ENCODE measurements at places on chromosomes 12 and 14.

GRCh38 chr14:75752086-75752485 is 91.0 kb downstream of the TTLL5 start:
- no peak for DNase-seq

- DNase-seq, result no peak
Observed at GRCh38 chr14:93018366-93018765, 95.4 kb downstream of the CHGA start.

DNA sequence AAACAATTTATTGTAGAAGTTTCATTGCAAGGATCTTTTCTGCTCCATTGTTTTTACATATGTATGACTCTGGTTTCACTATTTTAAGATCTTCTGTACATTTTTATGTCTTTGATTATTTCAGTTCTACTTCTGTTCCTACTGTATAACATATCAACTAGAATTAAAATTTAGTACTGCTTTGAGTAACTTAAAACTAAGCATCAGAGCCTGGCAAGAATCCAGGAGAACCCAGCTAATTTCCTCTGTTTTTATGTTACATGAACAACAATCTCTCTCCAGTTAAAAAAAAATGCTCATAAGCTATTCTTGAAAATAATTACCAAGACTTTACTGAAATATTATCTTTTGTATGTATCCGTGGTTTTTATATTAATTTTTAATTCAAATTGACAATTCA is 370.7 kb downstream of the TMTC2 start:
- DNase-seq, result no peak

DNA sequence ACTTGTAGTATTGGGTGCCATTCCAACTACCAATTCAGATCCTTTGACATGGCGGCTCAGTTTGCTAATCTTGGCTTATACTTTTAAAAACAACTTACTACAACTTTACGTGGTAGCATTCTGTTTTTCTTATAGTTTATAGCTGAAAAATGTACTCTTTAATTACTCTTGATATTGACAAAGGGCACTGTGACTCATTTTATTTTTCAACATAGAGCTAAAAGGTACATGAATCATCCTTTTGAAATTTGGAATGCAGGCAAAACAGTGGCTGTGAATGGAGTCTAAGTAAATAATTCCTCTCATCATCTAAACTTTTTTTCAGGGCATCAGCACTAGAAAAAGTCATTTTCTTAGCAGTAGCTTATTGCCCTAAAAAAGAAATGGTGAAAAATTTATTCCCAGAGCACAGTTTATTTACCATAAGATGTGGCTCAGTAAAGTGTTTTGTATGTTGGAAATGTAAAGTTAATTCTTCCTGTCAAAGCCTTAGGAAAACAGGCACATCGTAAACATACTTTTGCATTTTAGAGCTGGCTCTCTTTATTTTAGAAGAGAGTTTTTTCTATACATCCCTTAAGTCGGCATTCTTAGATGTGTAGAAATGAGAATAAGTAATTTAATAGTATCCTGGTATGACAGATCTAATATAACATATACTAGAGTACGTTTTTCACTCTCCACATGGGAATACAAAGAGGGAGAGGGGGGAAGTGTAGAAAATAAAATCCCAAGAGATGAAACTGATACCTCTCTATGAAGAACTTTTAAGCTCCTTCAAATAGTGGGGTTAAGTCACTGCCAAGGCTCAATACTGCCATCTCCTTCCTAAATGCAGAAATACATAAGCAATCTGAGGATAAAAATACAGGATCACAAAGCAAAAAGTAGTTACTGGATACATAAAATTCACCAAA is 55.2 kb downstream of the SLC25A21 start:
- peak; percentile 60 for DNase-seq

GRCh38 chr12:69102856-69103255 is 136.5 kb upstream of the CPSF6 start:
- no peak for DNase-seq

- DNase-seq, result peak; percentile 51
Observed at GRCh38 chr12:87870061-87870460, 159.1 kb downstream of the C12orf50 start.

- DNase-seq, result no peak
Observed at GRCh38 chr12:93679308-93679925, 2.2 kb downstream of the CRADD start.

- DNase-seq, result no peak
Observed at GRCh38 chr12:89023936-89024335, 328.4 kb downstream of the DUSP6 start.

DNA sequence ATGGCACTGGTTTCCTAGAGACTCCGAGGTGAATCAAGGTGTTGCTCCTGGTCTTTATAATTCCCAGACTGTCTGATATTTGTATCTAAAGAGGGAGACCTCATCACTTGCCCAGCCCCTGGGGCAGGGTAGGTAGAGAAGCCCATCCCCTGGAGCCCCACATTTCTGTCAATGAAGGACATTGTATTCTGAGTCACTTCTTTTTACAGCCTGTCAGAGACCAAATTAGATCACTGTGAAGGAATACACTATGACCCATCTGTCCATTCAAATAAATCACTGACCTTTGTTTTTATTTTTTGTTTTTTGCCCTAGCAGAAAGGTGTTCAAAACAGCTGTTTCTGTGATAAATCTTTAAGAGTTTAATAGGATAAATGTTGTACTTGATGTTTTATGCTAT is 67.9 kb upstream of the ANO6 start:
- DNase-seq, result no peak

- no peak for DNase-seq
Observed at GRCh38 chr12:121918679-121919038, 267 bp downstream of the CFAP251 start.

GRCh38 chr12:32290411-32290810 is 108.9 kb upstream of the FGD4 start:
- peak; percentile 56 for DNase-seq

DNA sequence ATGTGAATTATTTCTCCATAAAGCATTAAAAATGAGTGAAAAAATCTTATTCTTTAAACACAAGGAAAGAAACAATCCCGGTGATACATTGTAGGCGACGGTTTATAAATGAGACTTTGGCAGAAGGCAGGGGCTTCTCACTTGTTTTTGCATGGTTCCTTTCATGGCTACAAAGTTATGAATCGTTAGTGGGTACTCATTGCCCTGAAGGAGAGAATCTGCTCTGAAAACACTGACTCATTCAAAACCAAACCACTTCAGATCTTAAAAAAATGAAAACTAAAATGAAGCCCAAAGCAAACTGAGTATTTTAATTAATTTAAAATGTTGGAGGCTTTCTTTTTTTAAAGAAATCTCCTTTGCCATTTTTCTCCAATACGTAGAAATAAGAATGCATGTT is 41.4 kb upstream of the AMIGO2 start:
- peak; percentile 48 for DNase-seq

DNA sequence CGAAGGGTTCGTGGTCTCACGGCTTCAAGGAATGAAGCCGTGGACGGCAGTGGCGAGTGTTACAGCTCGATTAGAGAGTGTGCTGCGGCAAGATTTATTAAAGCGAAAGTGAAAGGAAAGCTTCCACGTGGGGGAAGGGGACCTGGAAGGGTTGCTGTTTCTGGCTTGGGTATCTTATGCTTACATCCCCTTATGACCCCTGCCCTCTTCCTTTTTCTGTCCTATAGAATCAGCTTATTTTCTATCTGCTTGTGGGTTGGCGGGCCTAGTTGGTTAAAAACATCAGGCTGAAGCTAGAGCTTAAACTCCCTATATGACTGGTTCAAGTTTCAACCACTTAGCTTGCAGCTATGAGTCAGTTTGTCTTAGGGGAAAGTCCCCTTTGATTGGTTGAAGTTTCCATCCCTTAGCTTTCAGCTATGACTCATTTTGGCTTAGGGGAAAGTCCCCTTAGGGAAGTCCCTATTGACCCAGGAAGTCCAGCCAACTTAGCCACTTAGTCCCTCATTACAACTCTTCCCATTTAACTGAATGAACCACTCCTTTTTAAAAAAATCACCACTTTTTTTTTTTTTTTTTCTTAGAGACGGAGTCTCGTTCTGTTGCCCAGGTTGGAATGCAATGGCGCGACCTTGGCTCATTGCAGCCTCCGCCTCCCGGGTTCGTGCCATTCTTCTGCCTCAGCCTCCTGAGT is 1494.7 kb upstream of the TMEM132C start:
- DNase-seq, result peak; percentile 2

DNA sequence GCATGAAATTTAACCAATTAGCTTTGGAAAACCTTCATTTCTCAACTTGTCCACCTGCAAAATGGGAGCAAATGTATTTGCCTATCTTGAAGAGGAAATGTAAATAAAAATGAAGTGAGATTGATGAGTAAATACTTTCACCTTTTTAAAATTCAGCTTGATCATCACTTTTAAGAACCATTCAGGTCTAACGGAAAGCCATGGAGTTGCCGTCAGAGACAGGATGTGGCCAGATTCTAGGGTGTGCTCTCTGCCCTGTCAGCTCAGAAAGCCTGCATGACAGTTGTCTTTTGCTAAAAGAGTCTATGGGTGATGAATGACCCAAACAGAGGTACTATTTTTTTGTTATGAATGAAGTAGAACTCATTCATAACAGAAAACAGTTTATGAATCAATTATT is 104.3 kb upstream of the SLC35F4 start:
- no peak for DNase-seq

DNA sequence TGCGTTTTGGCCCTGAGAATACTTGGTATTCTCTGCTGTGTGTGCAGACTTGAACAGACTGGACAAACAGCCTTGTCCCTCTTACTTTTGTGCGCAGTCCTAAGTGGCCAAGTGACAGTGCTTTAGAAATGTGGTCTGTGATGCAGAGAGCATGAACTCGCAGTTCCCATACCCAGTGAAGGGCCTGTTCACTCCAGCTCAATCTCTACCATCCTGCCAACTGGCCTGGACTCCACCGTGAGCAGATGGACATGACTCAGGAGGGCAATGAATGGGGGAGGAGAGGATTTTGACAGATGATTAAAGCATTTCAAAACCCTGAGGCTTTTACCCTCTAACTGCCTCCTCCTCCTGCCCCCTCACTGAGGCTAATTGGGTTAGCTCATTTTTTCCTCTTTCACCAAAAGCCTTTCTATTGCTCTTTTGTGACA is 62.5 kb upstream of the PYGL start:
- DNase-seq, result peak; percentile 58

GRCh38 chr14:50045039-50045711 is 71.2 kb downstream of the VCPKMT start:
- DNase-seq, result peak; percentile 88

DNA sequence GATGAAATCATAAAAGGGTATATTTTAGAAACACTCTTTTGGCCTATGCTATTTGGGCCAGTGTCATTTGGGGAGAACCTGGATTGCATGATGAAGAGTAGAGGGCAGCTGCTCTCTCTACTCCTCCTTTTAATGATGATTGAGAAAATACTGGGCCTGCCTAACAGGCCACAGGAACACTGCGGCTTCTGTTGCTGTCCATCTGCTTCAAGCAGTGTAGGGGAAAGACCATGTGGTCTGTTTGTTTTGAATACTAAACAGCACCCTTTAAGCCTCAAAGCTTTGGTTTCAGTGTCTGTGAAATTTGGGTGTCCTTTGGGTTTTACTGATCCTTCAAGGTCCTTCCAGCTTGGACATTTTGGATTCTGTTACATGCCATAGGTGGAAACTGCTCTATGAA is 78.0 kb downstream of the TTC6 start:
- no peak for DNase-seq

DNA sequence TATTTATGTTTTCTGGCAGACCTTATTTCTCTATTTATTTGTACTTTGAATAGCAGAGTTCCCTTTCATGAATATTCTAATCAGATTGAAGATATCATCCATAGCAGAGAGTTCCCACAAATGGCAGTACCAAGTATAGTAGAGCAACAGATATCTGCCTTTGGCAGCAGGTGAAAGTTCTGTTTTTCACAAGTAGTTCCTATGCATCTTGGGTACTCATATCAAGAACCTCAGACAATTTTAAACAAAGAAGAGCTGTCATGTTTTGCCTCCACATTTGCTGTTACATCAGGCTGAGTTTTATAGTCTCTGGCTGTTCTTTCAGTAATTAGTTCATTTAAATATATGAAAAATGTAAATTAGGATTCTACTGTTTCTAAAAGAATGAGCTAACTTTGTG is 252.0 kb downstream of the KCNC2 start:
- DNase-seq, result no peak

GRCh38 chr12:67752226-67752732 is 103.7 kb downstream of the DYRK2 start:
- DNase-seq, result peak; percentile 58

DNA sequence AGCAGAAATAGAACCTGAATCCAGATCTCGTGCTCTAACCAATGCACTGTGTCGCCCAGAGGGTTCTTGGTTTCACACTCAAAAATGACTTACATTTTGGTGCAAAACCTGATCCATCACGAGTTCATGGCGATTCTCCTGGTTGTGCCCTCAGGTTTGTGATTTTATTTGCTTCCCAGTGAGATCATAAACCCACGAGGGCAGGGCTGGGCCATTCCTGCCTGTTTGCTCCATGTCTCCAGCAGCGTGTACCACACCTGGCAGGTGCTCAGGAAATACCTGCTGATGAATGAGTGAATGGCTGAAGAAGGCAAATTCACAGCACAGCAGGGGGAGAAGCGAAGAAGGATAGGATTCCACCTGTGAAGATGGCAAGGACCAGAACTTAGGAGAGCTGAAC is 9.4 kb downstream of the ACACB start:
- no peak for DNase-seq

GRCh38 chr14:59067127-59067894 is 121.2 kb upstream of the DAAM1 start:
- DNase-seq, result peak; percentile 17

- DNase-seq, result peak; percentile 71
Observed at GRCh38 chr14:95524706-95525512, 8.5 kb upstream of the SYNE3 start.

DNA sequence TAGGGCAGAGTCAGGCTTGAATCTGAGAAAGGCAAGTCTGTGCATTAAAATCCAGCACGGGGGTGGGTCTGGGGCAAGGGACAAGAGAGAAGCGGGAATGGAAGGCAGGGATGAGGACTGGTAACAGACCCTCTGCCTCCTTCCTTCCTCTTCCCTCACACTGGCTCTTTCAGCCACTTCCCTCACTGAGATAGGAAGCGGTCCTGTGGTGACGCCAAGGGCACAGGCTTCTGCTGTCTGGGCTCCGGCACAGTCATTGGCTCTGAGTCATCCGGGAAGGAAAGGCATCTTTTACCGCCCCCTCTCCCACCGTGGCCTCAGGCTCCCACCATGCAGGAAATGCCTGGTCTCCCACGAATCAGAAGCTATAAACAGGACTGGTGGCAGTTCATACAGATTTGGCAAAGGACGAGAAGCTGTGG is 70.2 kb downstream of the ETV6 start:
- peak; percentile 98 for DNase-seq

DNA sequence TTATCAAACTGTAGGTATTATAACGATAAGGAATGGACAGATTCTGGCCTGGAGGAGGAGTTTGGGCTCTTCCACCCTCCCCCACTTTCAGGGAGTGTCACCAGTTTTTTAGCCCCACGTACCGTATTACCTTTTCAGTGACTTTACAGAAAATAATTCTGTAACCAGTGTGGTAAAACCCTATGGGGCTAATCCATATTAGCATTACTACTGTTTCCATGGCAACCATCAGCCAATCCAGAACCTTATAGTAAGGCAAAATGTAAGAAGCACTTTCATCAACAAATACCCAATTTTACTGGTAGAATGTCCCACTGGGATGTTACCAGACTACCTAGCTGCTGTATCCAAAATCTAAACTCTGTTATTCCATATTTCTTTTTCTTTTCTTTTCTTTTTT is 50.7 kb downstream of the BICDL1 start:
- no peak for DNase-seq
